Anterior cingulate cortex (tissue), 58 donors: ENCODE measurements at places on chromosomes 3 and 15.

DNA sequence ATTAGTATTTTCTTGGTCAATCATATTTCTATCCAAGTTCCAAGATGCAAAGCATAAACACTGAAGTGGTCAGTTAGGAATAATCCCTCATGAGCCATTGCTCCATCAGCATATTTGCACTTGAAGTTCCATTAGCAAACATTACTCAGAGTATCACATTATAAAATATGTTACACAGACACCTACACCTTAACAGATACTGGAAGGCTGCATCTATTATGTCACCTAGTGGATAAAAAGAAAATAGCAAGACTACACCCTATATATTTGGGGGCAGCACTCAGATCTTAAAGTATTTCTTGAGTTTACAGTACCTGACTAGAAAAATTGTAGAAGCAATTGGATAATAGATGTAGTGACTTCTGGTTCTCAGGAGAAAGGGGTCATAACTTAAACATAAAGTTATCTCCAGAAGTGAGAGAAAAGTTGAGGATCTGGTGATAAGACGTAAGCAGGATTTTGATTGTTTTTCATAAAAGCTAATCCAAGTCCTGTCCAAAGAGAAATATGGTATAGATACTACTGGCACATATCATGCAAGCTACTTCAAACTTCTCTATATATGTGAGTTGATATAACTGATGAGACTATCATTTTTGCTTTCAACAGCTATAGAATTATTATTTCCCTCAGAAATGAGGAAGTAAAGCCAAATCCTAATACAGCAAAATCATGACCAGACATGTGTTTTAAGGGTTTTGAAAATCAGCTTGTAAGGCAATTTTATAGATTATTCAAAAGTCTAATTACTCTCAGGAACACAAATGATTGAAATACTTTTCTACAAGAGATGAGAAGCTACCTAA lies 422.2 kb downstream of the GBE1 start:
- no peak for DNase-seq

DNA sequence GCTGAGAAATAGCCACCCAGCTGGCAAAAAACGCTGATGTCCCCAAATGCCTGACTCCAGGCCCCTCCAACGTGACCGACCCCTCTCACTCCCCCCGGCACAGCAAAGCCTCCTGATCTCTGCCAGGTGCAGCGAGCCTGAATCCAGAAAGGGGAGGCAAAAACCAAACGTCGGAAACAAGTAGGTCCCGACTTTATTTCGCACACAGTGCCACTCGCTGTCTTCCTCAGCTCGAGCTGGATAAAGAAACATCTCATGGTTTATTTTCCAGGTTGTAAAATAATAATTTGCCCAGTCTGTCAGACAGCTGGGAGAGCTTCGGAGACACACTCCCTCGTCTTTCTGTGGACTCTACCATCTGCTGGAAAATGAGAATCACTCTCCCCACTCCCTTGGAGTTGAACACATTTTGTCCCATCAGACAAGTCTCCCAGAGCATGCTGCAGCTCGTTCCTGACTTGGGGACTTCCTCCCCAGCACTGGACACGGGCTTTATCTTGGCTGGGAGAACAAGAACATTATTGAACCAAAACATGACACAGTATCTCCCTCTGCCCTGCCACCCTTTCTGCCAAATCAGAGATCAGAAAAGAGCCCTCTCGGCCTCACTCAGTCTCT lies 142.8 kb downstream of the NUP210 start:
- no peak for DNase-seq

DNA sequence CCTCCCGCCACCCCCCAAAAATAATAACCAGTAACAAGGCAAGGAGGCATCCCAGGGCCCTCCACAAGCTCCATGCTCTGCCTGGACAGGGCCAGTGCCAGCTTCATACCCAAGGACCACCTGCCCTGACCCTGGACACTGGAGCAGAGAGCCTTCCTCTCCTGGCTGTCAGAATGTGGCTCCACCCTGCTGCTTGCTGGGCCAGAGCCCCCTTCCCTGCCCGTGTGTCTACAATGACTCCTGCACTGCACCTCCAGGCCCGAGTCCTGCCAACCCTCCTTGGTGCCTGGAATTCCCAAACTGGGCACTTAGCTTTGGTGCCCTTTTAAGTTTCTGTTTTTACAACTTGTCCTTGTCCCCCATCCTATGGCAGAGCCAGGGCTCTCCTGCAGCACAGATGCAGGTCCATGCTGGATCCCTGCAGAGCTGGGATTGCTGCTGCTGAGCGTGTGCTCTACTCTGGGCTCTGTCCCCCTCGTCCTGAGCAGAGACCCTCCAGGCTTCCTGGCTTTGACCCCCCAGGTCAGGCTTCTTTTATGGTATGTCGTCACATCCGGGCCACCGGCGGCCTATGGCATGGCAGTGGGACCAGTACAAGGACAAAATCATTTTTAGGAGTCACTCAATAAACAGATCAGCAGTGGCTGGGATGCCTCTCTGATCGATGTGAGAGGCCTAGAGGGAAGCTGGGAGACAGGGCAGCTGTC lies 11.4 kb upstream of the SNRPA1 start:
- no peak for DNase-seq

DNA sequence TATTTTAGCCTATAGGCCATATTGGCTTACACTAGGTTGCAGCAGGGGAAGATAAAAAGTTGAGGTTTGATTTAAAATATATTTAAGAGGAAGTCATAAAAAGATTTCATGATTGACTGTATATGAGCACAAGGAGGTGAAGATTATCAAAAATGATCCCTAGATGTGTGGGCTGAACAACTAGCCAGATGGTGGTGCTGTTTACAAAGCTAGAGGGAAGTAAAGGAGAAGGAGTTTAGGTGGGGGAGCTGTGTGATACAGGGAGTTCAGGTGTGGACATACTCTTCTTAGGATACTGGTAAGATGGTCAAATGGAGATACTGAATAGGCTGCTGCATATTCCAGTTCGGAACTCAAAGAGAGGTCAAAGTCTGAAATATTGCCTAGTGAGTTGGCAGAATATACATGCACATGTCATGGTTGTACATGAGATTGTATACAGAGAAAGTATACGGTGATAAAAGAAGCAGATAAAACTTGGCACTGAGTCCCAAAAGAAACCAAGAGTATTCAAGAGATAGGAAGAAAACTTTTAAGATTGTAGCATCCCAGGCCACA lies 727.8 kb downstream of the NLGN1 start:
- DNase-seq, result no peak

- DNase-seq, result no peak
Measured at GRCh38 chr3:45312836-45313493, 75.4 kb upstream of the LARS2 start.

- DNase-seq, result no peak
Measured at GRCh38 chr3:134339913-134340312, 34.3 kb downstream of the AMOTL2 start.

DNA sequence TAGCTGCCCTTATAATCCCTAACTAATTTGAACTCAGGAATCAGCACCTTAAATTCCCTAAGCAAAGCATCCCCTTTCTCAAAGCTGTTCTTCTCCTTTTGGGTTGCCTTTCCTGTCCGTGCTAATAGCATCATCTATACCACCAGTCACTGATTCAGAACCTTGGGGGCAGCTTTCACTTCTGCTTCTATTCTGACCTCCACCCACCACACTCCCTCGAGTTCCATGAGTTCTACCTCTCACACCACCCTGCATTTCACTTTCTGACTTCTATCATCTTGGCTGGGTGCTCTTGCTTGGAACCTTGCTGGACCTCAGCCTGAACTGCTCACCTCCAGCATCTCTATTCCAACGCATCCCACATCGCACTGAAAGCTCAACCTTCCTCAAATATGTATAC lies 55.4 kb upstream of the KCNMB2 start:
- DNase-seq, result no peak

DNA sequence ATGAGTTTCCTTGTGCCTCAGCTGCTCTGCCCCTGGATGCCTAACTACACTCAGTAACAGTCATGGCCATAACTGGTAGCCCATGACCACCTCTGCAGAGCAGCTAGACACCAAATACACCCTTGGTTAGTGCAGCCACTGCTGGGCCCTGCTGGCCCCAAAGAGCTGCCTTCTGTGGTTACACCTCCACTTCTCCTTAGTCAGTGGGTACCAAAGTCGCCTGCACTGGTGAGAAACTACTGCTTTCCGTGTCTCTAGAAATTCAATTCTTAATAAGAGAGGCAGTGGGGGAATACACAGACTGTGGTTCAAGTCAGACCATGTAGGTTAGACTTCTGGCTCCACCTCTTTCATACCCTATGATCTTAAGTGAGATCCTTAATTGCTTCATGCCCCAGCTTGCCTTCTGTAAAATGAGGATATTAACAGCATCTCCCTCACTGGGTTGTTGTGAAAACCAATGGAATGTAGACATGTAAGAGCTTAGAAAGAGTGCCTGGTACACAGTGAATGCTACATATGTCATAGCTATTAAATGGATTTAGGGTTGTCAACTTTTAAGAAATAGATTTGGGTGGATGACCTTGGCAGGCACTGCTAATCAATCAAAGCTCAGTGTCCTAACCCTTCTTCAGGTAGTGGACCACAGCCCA lies 18.2 kb downstream of the HEG1 start:
- DNase-seq, result no peak

GRCh38 chr15:68862415-68862814 lies 41.7 kb upstream of the ANP32A start:
- DNase-seq, result no peak

GRCh38 chr3:32794487-32795308 lies 23.1 kb upstream of the TRIM71 start:
- no peak for DNase-seq

- DNase-seq, result no peak
Measured at GRCh38 chr3:195102609-195103467, 168.1 kb downstream of the XXYLT1 start.

- DNase-seq, result no peak
Measured at GRCh38 chr15:35622641-35623340, 76.8 kb upstream of the DPH6 start.

GRCh38 chr15:50463423-50464358 lies 39.5 kb downstream of the USP8 start:
- DNase-seq, result no peak

DNA sequence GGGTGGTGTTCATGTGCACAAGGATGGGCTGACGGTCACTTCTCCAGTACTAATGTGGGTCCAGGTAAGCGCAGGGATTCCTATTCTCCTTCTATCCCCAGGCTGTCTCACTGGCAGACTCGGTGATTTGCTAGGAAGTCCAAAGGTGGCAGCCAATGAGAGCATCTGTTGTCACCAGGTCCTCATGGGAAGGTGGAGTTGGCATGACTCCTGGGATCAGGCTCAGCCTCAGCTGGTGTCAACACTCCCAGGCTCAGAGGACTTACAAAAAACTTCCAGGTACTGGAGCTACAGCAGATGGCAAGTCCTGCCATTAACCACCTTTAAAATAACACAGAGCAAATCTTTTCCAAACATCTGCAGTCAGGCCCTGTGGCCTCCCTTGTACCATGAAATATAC lies 13.8 kb downstream of the XYLB start:
- DNase-seq, result no peak

GRCh38 chr3:108345492-108346205 lies 49.3 kb downstream of the HHLA2 start:
- no peak for DNase-seq

- no peak for DNase-seq
Measured at GRCh38 chr3:141859651-141860050, 16.8 kb upstream of the ATP1B3 start.

DNA sequence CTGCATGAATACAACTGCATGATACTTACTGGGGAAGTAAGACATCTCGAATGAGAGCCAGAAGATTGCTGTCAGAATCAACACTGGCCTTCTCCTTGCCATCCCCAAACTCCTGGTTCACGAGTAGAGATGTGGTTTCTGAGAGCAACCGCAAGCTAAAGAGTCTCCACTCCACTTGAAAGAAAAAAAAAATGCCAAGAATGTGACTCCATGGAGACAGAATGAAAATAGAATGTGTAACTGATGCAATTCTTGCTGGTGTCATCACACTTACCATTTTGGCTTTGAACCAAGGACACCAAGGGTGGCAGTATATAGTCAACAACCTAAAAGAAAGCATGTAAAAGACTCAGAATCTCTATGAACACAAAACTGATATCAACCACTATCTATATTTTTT lies 280.4 kb downstream of the ULK4 start:
- DNase-seq, result no peak

DNA sequence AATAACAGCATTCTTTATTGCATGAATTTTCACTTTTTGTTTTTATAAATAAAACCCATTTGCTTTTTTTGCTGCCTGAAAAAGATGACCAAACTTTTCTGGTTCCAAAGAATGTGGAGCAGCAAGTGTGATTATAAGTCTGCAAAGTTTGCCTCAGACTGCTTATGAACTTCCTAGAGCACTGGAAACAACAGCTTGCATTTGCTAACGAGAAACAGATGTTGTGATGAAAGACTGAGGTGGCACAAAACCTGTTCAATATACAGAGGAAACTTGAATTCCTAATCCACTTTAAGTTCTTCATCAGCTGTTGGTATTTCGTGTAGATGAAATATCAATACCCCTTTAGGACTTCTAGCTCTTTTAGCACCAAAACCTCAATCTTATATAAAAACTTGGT lies 9.3 kb downstream of the ZPLD1 start:
- no peak for DNase-seq

DNA sequence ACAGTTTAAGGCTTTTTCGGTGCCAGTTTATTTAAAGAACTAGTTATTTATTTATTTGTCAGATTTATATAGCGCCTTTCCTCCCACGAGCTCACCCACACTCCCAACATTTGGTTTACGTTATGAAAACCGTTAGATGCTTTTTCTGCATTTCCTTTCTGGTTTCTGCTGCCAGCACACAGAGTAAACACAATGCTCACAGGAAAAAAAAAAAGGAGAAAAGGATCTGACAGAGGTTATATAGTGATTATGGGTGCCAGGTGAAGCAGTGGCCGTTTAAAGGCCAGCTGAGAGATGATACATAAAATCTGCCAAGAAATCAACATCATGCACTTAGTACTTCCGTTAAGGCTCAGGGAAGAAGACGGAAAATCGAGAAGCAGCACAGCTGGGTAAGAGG lies 37.9 kb downstream of the ETV5 start:
- no peak for DNase-seq

DNA sequence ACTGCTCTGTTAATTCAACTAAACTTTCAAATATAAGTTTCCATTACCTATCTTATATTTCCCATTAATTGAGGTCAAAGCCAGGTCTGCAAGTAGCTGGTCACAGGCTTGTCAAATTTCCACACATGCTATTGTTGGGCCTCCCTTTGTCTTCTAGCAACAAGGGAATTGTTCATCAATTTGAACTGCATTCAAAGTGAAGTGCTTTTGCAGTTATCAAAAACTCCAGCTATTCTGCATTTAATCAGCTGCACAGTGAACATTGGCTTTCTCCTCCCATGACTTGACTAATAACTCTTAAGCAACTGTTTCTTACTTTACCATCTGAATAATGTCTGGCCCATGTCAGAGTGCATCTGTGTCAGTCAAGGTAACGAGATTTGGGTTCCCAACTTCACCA lies 198.4 kb downstream of the KCNH8 start:
- DNase-seq, result no peak
